ENCODE measurements at places on chromosomes 5 and 9. TPM values are rescaled to one million over a fixed set of nuclear protein-coding genes. Genes with fewer than 3 reads are reported as not detected.

GRCh38 chr5:43855452-43855851, 252.5 kb downstream of the NNT start:
- DNase-seq = no peak
- H3K4me3 ChIP-seq = no peak overlapping the region
- H3K36me3 ChIP-seq = no peaks in the 10 kb centered on the region
- no peaks in the 10 kb centered on the region for H3K27me3 ChIP-seq

DNA sequence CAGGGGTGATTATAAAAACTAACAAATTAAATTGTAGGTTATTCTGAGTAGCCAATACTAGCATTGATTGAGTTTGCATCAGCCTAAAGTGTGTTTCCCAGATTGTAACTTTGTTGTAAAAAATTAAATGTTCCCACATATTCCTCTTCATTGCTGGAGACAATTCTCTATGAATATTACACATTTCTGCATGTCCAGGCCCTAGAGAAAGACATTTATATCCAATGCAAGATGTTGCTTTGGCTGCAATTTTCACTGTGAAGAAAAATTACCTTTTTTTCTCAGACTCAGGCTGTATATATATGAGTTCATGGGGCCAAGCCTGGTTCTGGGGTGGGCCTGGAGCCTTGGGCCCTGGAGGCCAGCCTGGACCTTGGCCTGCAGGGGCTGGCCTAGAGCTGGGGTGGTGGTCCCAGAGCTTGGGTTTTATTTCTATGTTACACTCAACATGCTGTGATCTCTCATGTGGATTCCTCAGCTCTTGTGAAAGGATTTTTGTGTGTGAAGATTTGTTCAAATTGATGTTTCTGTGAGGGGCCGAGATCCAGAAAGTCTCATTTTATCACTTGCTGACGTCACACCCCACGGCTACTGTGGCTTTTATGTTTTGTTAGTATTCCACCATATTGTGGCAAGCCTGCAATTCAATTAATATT, 232.5 kb downstream of the SPATA31A1 start:
- no peak overlapping the region for H3K4me3 ChIP-seq
- H3K4me1 ChIP-seq = no peaks in the 10 kb centered on the region
- H3K27me3 ChIP-seq = no peaks in the 10 kb centered on the region
- no peak overlapping the region for H3K27ac ChIP-seq
- peak; percentile 6 for DNase-seq

CCT5 gene
- polyA plus RNA-seq = 182 TPM

GRCh38 chr9:108496846-108497245, 358.9 kb downstream of the ACTL7B start:
- no peak for DNase-seq
- H3K4me3 ChIP-seq = no peak overlapping the region
- H3K36me3 ChIP-seq = no peaks in the 10 kb centered on the region

GRCh38 chr5:3049261-3049660, 297.8 kb upstream of the IRX2 start:
- H3K27ac ChIP-seq = no peak overlapping the region
- H3K27me3 ChIP-seq = no peaks in the 10 kb centered on the region
- H3K4me1 ChIP-seq = no peaks in the 10 kb centered on the region
- H3K36me3 ChIP-seq = no peaks in the 10 kb centered on the region
- DNase-seq = no peak

- H3K4me1 ChIP-seq = no peaks in the 10 kb centered on the region
- no peaks in the 10 kb centered on the region for H3K36me3 ChIP-seq
- no peak overlapping the region for H3K4me3 ChIP-seq
- DNase-seq = no peak
Measured at GRCh38 chr5:7446913-7447312, 51.0 kb downstream of the ADCY2 start.

GRCh38 chr5:95563367-95563766, 8.5 kb downstream of the ARSK start:
- no peaks in the 10 kb centered on the region for H3K27me3 ChIP-seq
- no peaks in the 10 kb centered on the region for H3K4me1 ChIP-seq
